ENCODE measurements at places on chromosomes 5 and 9.

DNA sequence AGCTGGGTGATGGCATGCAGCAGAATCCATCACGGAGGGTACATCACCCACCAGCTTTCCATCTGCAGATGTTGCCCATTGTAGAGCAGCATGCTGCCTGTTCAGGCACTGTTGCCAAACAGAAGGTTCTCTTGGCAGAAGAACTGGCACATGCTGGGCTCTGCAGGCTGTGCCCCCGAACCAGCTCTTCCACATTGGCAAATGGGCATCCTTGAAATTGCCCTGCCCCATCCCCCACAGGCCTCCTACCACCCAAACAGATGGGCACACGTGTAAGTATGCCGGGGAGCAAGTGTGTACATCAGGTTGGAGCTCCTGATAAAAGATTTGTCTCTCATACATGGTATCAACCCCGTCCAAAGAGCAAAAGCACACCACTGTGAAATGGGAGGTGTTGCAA, 220.3 kb upstream of the TAS2R1 start:
- no peak for DNase-seq

DNA sequence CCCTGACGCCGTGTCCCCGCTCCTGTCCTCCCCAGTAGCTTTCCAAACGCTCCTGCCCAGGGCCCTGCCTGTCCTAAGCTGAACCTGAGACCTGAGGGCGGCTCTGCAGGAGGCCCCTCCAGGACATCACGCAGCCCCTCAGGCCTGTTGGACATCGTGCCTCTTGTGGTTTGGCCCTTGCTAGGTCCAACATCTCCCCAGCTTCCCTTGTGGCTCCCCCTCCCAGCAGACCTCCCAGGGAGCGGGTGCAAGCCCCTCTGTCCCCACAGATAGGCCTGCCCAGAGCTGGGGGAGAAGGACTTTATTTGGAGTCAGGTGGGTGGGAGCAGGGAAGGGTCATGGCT, 4.1 kb downstream of the OBP2B start:
- no peak for DNase-seq

DNA sequence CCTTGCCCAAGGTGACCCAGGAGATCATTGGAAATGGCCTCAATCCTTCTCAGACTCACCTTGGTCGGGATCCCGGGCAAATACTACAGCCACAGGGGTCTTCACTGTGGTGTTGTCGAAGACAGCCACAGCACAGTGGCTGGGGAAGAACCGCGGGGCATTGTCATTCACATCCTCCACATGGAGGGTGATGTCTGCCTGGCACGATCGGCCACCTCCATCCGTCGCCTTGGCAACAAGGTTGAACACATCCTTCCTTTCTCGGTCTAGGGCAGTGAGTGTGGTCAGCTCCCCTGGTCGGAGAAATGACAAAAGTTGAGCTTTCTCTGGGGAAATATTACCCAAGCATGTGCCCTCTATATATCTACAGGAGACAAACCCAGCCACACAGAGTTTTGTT, 56.8 kb downstream of the FAT2 start:
- no peak for DNase-seq

DNA sequence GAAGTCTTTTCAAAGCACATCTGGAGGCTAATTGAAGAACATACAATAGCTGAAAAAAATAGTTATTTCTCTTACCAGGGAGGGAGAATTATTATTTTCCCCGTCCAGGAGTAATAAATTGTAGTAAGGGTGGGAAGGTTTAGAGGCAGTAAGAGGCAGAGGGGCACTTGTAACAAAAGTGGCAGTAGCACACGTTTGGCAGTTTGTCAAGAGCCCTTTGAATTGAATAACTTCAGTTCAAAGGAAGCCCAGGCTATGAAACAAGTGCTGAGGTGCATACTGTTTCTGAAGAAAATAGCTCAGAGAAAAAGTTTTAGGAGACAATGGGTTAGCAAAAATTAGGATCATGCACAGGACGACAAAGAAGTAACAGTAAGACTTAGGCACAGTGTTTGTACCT, 451.3 kb downstream of the LRRC70 start:
- no peak for DNase-seq

DNA sequence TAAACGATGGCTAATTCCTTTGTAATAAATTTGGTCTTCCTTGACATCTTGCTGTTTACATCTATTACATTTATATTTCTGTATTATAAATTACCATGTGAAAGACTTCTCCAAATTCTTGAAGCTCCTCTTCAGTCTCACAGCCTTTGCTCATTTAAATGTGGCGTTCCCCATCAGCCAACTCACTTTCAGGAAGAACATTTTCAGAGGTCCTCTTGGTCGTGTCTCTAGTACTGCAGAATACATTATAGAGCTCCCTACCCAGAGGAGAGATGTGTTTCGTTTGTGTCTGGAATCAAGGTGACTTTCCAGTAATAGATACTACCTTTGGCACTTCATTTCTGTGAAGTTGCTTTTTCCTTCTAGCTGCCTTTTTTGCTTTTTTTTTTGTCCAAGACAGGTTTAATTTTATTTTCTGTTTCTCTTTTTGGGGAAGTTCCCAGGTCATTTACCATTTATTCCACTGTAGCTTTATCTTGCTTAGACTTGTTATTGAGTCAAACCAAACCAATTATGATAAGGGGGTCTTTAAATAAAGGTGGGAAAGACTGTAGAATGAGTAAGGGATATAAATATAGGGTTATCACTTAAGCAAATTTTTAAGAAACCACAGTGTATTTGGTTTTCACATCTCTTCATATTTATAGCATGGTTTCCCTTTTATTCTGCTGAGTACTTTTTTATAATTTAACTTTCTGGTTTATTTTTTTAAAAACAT, 12.8 kb downstream of the UBE2B start:
- no peak for DNase-seq

DNA sequence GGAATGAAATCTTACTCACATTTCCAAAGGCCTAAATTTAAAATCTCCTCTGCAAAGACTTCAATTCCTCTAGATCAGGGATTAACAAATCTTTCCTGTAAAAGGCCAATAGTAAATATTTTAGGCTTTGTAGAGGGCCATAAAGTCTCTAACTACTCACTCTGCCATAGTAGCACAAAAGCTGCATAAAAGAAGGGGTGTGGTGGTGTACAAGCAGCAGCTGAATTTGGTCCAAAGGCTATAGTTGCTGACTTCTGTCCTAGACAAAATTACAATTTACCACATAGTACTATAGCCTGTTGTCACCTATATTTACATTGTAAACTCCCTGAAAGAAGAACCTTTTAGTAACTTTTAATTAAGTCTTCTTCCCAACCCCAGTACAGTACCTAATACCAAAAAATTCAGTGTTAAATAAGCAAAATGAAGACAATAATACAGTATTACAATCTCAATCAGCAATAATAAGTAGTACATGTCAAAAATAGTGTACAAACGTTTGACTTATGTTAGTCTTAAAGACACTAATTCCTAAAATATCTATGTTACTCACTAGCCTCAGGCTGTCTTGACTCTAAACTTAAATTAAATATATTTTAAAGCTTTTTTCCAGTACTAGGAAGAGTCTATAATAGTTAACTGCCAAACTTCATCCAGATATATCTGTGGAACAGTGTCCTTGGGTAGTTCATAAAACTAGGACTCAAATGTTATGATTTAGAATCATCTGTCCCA, 6.9 kb downstream of the CETN3 start:
- no peak for DNase-seq

DNA sequence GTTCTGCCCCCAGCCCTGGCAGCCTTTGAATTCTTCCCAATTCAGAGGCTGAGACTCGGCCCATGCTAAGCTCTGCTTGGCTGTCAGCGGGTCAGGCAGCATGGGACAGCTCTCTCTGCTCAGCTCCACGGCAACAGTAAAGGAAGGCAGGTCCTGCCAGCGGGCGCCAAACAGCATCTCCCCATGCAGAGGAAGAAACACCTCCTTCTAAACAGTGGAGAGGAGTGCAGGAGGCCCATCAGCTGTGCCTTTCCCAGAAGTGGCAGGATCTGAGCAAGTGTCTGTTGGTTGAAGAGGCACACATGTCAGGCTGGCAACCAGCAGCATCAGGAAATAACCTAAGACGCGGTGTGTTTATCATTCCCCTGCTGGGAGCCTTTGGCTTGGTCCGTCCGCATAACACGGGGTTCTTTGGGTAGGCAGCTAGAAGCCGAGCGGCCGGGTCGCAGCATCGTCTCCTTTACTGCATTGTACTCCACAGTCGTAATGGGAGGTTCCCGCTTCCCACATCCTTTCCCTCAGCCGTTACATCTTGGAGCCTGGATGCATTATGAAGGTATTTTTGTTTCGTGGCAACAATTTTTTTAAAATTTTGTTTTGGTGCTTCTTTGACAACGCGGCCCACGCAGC, 42.7 kb upstream of the NCS1 start:
- DNase-seq, result no peak

DNA sequence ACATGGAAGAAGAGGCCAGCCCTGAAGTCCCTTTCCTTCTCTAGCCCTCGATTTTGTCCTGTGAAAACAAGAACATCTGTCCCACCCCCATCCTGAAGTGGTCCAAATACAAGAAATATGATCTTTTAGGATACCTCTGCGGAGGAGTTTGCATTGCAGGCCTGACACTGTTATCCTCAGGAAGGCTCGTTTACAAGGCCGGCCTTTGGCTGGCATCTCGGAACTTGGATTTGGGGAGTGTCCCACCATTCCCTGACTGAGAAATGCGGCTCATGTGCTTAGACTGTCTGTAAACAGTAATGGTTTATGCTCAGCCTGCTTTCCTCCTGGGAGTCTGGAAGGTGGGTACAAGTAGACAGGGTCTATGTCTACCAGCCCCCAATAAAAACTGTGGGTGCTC, 26.4 kb downstream of the WHRN start:
- DNase-seq, result no peak

GRCh38 chr5:130050585-130050984, 146.3 kb downstream of the CHSY3 start:
- DNase-seq, result no peak

DNA sequence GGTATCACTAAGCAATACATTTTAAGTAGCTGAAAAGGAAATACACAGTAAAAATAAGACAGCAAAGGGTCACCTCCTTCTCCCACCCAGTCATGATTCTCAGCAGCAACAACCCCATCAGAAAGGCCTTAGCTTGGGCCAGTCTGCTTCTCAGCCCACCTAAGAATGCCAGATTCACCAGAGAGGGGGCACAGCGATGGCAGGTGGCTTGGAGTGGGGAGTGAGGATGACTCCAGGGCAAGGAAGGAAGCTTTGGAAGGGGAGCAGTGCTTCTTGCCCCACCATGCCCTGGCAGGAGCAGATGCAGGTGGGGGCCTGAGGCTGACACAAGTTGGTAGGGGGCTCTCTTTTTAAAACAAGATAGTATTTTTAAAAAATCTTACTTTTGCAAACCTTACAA, 51.4 kb downstream of the ABCA1 start:
- no peak for DNase-seq

- no peak for DNase-seq
These were observed 183.1 kb downstream of the GAS1 start for GRCh38 chr9:86764221-86764624.

DNA sequence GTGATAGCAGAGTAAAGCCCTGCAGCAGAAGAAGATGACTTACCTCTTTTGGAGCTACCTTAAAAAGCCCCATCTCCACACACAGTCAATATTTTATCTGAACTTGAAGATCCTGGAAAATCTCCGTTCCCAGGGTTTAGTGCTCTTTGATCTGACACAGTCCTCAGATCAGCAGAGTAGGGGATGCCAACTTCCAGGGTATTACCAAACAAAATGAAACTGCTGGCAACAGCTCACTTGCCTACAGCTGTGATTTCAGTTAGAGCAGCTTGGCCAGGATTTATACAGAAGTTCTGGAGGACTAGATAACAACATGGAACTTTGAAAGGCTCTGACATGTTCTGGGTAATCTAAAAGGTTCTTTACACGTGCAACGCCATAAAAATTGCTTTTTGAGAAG, 1537.8 kb upstream of the ACO1 start:
- no peak for DNase-seq

DNA sequence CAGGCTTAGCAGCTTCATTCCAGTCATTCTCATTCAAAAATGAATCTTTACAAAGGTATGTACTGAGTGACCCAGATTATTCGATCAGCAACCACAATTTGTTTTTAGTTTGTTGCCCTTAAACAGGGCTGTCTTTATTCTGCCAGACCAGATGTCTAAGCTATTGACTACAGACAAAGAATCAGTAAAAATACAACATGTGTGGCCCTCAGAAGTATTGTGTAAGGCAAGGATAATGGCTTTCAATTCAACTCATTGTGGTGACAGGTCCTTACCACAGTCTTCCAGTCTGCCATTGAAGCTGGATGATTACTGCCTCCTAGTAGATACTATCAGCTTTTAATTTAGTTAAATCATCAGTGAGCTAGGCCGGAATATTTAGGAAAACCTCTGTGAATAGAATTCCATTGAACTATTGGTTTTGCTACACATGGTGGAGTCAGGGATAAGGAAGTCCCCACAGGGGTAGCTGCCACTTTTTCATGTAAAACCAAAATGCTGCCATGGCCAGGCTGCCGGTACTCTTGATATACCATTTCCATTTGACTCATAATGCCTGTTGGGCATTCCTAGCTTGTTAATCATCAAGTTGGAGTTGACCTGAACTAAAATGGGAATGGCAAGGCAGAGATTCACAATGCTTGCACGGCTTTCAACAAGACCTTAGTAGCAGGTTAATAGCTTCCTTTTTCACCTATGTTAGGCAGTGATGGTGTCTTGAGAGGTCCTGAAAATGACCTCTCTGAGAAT, 175.6 kb downstream of the MEF2C start:
- no peak for DNase-seq

DNA sequence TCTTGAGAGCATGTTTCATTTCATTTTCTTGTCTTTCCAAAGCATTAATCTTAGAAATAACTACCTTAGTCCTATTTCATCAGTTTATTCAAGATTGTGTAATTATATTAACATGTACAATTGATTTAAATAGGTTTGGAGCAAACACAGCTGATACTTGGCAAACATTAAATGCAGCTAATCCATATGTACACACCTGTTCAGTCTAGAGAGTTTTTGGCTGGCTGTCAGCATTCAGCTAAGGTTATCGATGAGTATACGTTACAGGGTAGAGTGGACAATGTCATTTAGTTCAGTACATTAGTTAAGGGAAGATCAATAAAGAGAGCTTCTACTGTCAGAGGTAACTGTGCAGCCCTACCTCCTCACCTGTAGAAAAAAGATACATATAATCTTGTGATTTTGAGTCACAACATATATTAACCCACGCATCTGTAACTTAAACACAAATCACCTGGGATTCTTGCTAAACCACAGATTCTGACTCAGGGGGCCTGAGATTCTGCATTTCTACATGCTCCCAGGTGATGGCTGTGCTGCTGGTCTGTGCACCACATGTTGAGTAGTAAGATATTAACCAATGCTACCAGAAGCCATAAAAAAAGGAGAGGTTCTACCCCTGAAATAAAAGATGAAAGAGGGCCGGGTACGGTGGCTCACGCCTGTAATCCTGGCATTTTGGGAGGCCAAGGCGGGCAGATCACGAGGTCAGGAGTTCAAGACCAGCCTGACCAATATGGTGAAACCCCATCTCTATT, 34.1 kb upstream of the PCA3 start:
- DNase-seq, result no peak
